ENCODE measurements at places on chromosomes 3 and 15.
A peak's percentile ranks its signal among the peaks of the same experiment; 100 is the strongest.

- DNase-seq: no peak
Measured at GRCh38 chr15:48427960-48428547, 96.8 kb downstream of the DUT start.

GRCh38 chr3:105844704-105845103, 24.1 kb downstream of the CBLB start:
- DNase-seq: no peak

GRCh38 chr3:52184690-52185089, 13.3 kb upstream of the ALAS1 start:
- DNase-seq: no peak

GRCh38 chr15:82530606-82531379, 9.5 kb downstream of the RPS17 start:
- peak; percentile 64 for DNase-seq

DNA sequence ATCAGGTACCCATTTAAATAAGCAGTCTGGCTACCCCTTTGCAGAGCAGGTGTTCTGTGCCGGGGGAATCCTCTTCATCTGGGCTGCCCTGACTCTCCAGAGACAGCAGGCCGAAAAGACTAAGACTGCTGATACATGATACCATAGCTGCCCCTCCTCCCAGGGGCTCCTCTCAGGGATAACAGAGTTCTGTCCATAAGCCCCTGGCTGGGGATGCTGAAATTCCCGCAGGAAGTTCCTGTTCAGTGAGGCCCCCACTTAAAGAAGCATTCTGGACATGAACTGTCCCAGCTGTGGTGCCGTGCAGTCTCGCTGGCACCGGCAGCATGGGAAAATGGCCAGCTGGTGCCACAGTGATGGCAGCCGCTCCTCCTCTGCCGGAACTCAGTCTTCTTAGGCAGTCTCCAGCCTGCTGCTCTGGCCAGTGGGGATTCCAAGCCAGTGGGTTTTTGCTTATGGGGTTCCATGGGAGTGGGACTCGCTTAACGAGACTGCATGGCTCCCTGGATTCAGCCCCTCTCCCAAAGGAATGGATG, 1026.2 kb downstream of the NAALADL2 start:
- DNase-seq: no peak

DNA sequence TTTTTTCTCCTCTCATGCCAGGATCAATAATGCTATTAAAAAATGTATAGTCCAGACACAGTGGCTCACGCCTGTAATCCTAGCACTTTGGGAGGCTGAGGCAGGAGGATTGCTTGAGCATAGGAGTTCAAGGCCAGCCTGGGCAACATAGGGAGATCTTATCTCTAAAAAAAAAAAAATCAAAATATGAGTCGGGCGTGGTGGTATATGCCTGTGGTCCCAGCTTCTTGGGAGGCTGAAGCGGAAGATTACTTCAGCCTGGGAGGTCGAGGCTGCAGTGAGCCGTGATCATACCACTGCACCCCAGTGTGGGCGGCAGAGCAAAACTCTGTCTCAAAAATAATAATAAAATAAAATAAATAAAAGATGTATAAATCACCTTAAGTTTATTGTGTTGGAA, 75.4 kb downstream of the WWTR1 start:
- no peak for DNase-seq

- no peak for DNase-seq
Measured at GRCh38 chr15:92886815-92887214, 13.3 kb upstream of the CHD2 start.

DNA sequence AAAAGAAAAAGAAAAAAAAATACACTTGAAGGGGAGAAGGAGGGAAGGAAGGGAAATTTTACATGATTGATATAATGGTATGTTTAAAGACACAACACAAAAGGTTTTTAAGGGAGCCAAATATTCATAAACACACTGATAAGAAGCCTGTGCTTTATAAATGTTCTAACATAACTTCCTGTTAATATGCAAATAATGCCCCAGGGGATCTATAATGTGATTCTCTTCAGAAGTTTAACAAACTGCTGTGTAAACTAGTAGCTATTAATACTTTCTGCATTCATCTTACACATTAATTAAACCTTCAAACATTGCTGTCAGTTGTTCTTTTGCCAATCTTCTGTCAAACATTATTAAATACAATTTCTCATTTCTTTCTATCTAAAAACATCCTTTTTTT, 231.6 kb downstream of the TJP1 start:
- no peak for DNase-seq

All from stimulated activated CD4-positive, alpha-beta T cell treated with anti-CD3 and anti-CD28 coated beads, Interleukin-4, amount 100 ng/mL, for 1 hour (primary cell).